ENCODE measurements at places on chromosomes 5 and 9. TPM values are rescaled to one million over a fixed set of nuclear protein-coding genes. Genes with fewer than 3 reads are reported as not detected.

The FBXL7 gene
- 14.4 TPM for total RNA-seq

The IFNK gene
- total RNA-seq, result not detected

The BAAT gene
- total RNA-seq, result 0.17 TPM

The FOXD4L3 gene
- total RNA-seq, result not detected

The GARNL3 gene
- 22.4 TPM for total RNA-seq

The LECT2 gene
- not detected for total RNA-seq

The ZNF618 gene
- 22.0 TPM for total RNA-seq

The FREM1 gene
- 3.0 TPM for total RNA-seq

- peaks cover 5% of the 10 kb centered on the region for H3K36me3 ChIP-seq
- H3K27ac ChIP-seq, result no peak overlapping the region
- no peaks in the 10 kb centered on the region for H3K27me3 ChIP-seq
- no peak overlapping the region for H3K4me3 ChIP-seq
- no peak for DNase-seq
- H3K4me1 ChIP-seq, result peaks cover 55% of the 10 kb centered on the region
These were observed 220.6 kb upstream of the TRIM32 start for GRCh38 chr9:116466271-116467235.

DNA sequence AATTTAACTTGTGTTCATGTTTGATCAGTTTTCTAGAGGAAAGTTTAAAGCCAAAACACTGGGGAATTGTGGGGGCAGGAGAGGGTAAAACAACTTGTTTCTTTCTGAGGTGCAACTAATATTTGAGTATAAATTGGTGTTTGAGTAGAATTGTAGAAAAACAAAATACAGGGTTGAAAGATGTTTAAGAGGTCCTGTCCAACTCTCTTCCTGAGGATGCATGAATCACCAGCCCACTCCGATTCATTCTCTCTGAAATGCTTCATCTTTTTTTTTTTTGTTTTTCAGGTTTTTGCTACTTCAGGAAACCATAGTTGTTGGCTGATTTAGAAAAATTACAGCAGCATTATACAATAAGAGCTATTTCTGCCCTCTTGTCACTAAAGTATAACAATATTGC is 42.4 kb upstream of the TMC1 start:
- no peak for DNase-seq
- H3K27me3 ChIP-seq, result no peaks in the 10 kb centered on the region
- H3K27ac ChIP-seq, result no peak overlapping the region
- peaks cover 12% of the 10 kb centered on the region for H3K4me1 ChIP-seq
- H3K4me3 ChIP-seq, result no peak overlapping the region

DNA sequence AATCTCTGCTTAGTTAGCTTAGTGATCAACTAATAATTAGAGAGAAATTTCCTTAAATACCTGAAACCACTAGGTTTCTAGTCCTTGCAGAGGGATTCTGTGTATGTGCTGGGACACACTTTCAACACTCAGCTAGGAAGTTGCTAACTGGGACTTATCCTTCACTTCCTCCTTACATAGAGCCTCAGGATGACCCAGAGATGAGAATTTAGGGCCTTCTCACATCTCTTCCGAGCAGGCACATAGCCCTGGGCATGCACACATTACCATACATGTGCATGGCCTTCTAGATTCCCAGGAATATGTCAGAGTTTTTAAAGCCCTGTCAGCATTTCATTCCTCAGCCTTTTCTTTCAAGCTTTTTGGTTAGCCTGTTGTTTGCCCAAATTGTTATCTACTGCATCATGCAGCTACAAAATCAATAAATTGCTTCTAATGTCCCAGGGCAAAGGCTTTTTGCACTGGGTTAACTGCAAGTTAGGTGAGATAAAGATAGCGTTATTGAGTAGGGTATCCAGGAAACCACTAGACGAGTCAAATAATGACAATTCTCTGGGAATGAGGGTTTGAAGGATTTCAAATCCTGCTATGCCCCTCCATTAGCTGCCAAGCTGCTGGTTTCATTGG is 22.0 kb upstream of the CDK20 start:
- H3K4me1 ChIP-seq, result peaks cover 5% of the 10 kb centered on the region
- H3K36me3 ChIP-seq, result peaks cover 6% of the 10 kb centered on the region
- H3K27me3 ChIP-seq, result no peaks in the 10 kb centered on the region
- H3K27ac ChIP-seq, result no peak overlapping the region
- DNase-seq, result no peak
- no peak overlapping the region for H3K4me3 ChIP-seq

DNA sequence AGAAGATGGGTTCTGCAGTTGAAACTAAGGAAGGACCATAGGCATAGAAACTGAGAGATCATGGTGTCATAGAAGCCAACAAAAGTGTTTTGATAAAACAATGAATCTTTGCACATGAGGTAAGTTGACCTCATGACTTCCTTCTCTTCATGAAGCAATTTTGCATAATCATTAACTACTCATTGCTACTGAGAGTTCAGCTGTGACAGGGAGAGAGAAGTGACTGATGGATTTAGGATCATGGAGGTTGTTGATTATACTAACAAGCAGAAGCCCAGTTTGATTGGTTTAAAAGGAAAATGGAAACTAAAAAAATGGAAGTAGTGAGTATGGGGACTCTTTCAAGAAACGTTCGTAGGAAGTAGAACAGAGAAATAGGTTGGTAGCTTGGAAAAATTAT is 51.2 kb downstream of the PARP8 start:
- no peaks in the 10 kb centered on the region for H3K27me3 ChIP-seq
- no peak overlapping the region for H3K4me3 ChIP-seq
- H3K27ac ChIP-seq, result peak overlapping the region; percentile 4
- no peak for DNase-seq
- peaks cover 50% of the 10 kb centered on the region for H3K4me1 ChIP-seq

GRCh38 chr5:93161661-93162654 is 419.1 kb downstream of the NR2F1-AS1 start:
- DNase-seq, result no peak
- no peak overlapping the region for H3K27ac ChIP-seq
- H3K4me3 ChIP-seq, result no peak overlapping the region
- H3K36me3 ChIP-seq, result no peaks in the 10 kb centered on the region
- H3K4me1 ChIP-seq, result peaks cover 12% of the 10 kb centered on the region
- no peaks in the 10 kb centered on the region for H3K27me3 ChIP-seq

DNA sequence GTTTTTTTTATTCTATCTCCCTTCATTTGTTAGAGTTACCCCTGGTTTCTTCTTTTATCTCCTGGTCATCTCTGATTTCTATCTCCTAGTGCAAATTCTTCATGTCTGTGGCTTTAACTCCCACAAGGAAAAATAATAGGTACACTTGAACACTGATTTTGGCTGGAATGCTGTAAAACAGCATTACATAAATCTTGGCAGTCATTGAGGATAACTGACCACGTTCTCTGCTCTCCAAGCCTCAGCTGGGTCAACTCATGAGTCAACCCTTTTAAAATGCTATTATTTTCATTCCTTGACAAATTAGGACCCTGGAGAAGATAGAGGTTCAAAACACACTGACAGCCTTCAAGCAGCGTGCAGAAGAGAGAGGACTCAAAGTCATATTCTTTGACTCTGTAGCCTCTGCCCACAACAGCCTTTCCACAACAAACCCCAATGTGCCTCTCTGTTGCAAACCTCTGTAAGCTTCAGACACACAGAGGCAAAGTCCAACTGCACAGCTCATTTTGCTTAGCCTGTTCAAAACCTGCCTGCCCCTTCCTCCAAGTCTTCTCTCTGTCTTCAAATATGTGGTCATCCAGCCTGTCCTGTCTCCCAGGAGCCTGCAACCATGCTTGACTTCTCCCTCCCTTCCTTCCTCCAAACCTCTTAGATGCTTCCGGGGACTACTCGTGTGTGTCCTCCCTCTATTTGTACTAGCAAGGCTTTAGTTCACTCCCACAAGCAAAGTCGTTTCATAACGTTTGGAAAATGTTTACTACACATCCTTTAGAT is 398.4 kb downstream of the MED10 start:
- no peak overlapping the region for H3K4me3 ChIP-seq
- no peak overlapping the region for H3K27ac ChIP-seq
- no peak for DNase-seq
- H3K27me3 ChIP-seq, result peaks cover 5% of the 10 kb centered on the region
- peaks cover 24% of the 10 kb centered on the region for H3K4me1 ChIP-seq

DNA sequence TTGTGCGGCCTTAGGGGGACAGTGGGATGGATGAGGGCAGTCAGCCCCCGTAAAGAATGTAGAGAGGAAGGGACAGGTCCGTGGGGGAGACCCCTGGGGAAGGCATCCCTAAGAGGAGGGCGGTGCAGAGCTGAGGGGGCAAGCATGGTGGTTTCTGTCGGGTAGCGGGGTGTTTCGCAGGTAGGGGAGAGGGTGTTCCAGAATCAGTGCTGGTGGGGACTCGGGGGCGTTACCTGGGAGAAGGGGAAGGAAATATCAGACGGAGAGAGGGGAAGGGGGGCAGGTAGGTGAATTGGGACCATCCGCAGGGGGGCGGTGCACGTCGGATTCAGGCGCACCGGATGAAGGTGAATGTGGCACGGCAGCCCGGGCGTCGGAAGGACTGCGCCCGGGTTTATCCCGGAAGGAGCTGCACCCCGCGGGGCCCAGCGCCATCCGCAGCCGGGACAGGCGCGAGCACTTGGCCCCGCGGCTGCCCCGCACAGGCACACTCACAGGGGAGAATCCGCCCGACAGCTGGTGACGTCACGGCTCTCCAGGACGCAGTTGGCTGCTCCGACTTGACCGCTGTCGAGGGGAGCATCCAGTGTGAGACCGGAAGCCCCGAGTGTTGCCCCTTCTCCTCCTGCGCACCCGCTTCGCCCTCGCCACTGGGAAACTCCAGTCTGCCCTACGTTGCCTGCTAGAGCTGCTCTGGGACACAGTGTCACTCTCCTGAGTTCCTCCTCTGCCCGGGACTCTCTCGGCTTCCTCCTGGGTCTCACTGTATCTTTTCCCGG is 1.3 kb downstream of the CD72 start:
- no peaks in the 10 kb centered on the region for H3K36me3 ChIP-seq
- peak overlapping the region; percentile 73 for H3K4me3 ChIP-seq
- DNase-seq, result peak; percentile 66
- peaks cover 9% of the 10 kb centered on the region for H3K4me1 ChIP-seq
- H3K27me3 ChIP-seq, result peaks cover 66% of the 10 kb centered on the region
- H3K27ac ChIP-seq, result no peak overlapping the region

- H3K4me3 ChIP-seq, result no peak overlapping the region
- H3K27ac ChIP-seq, result no peak overlapping the region
- H3K27me3 ChIP-seq, result no peaks in the 10 kb centered on the region
- peaks cover 18% of the 10 kb centered on the region for H3K4me1 ChIP-seq
- no peaks in the 10 kb centered on the region for H3K36me3 ChIP-seq
These were observed 62.1 kb upstream of the ATG10 start for GRCh38 chr5:81909677-81910076.

GRCh38 chr9:296411-296810 is 81.7 kb downstream of the DOCK8 start:
- H3K4me3 ChIP-seq, result no peak overlapping the region
- H3K27ac ChIP-seq, result no peak overlapping the region
- no peaks in the 10 kb centered on the region for H3K27me3 ChIP-seq
- H3K4me1 ChIP-seq, result 0 out of 2 replicates have a peak, but pooled peaks cover 2% of the 10 kb centered on the region
- H3K36me3 ChIP-seq, result no peaks in the 10 kb centered on the region
- no peak for DNase-seq

DNA sequence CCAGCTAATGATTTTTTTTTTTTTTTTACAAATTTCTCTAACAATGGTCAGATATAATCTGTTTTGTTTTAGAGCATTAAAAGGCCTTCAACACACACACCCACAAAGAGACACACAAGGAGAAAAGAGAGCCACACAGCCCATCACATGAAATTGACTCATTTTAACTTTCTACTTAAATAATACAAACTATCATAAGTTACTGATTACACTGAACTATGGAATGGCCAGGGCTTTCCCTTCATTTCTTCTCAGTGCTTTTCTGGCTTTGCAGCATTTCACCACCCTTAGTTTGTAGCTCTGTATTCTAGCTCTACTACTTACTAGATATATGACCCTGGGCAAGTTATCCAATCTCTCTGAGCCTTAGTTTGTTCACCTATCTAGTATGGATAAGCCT is 13.2 kb downstream of the REEP5 start:
- no peak for DNase-seq
- H3K27ac ChIP-seq, result no peak overlapping the region
- H3K36me3 ChIP-seq, result peaks cover 10% of the 10 kb centered on the region
- no peaks in the 10 kb centered on the region for H3K27me3 ChIP-seq
- no peaks in the 10 kb centered on the region for H3K4me1 ChIP-seq
- no peak overlapping the region for H3K4me3 ChIP-seq
